Kidney tubule cell (primary cell): ENCODE measurements at places on chromosomes 11 and 22.

DNA sequence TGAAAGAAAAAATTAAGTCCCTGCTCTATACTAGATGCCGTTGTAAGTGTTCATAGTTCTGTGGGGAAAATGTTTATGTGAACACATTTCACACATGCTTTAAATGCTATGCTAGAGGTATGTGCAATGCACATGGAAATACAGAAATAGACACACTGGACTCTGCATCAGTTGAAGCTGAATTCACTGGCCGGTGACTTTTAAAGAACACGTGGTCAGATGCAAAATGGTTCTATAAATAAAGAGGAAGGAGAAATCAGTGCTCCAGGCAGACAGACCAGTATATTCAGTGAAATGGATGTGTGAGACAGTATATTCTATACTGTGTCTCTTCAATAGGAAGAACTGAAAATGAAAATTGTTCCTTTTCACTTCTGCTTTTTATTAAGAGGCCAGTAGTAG, 29.9 kb downstream of the TRPC6 start:
- DNase-seq: no peak

GRCh38 chr11:57785072-57785471, 23.5 kb downstream of the CTNND1 start:
- no peak for DNase-seq

- DNase-seq: no peak
These were observed 6.4 kb downstream of the YAP1 start for GRCh38 chr11:102116453-102117205.

DNA sequence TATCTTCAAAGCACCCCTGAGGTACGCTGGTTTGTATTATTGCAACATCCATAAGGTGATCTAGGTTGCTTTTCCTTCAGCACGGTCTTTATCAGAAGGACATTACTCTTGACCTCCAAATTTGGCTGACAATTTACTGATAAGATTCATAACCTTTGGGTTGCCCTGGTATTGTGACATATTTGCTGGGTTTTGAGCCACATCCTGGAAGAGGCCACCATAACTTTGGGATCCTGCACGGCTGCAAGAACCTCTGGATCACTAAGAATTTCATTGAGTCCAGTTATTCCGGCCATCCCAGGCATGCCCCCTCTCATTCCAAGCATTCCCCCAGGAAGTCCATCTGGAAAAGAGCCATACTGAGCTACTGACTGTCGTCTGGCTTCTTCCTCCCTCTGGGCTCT, 6.5 kb upstream of the PLET1 start:
- no peak for DNase-seq

DNA sequence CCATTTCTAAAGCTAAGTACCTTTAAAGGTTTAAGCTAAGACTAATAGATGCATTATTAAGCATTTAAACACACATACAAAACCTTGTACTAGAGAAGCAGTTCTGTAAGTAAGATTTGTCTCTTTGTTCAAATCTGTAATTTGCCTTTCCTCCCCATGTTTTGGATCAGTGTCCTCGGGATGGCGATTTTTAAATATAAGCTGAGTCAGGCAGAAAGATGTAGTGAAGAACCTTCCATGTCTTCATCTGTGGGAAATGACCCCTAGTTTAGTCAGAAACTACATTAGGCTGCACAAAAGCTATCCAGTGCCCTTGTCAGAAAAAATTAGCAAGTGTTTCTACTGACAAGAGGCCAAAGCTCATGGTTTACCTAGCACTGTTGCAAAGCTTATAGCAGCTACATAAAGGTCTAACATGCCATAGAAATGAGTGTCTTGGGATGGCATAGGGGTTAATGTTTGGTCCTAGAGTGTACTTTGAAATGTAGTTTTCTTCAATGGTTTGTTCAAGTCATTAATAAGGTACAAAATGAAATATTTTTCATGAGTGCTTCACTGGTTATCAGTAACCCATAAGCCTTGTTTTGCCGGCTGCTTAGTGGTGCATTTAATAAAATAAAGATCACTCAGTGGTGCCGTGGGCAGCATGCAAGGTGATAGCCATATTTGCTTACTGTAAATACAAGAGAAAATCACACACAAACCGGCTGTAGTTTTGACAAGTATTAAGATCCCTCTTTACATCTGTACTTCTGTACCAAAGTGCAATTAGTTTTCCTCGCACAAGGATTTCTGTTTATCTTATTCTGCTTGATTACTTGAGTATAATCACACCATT, 139.8 kb downstream of the ELP4 start:
- DNase-seq: no peak

DNA sequence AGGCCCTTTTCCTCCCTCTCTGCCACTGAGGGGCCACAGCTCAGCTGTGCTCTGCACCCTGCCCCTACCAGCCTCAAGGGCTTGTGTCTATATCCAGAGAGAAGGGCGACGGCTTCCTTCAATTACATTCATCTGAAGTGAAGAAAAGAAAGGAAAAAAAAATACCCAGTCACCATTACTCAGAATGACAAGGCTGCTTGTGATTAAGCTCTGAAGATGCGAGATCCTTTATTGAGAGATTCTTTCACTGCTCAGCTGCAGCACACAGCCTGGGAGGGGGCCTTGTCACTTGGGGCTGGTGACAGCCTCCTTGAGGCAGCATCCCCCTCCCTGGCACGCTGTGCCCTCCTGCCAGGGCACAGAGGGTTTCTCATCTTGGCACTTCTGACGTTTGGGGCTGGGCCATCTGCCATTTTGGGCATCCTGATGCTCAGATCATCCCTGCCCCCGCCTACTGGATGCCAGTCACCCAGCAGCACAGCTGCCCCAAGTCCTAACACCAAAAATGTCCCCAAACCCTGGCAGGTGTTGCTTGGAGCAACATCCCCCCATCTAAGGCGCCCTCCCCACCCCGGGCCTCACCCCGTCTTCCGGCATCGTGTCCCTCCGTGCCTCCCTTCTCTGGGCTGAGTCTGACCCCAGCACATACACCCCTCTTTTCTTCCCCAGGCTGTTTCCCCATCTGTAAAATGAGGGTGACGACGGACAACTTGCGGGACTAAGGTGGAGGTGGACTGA, 1394.7 kb downstream of the BRD1 start:
- DNase-seq: no peak
